Memory B cell (primary cell): ENCODE measurements at places on chromosomes 3 and 15.

GRCh38 chr15:39391230-39391629 lies 189.6 kb upstream of the THBS1 start:
- DNase-seq: no peak

- no peak for DNase-seq
These were observed 730 bp upstream of the RPL14 start for GRCh38 chr3:40456279-40456939.

DNA sequence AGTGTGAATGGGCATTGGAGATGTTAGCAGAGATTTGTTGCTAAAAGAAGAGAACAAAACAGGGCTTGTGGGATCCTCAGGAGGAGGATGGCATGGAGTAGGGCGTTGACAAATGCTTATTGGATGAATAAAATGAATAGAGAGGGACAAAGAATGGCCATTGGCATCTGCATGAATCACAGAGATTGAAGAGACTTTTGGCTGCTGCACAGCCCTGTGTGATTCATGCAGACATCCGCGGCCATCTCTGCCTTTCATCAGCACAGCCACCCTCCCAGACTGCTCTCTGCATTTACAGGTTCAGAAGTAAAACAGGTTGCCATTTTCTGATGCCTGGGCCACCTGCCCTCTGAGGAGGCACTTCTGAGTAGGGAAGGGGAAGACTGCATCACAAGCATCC lies 397.9 kb downstream of the EPHB1 start:
- DNase-seq: no peak

DNA sequence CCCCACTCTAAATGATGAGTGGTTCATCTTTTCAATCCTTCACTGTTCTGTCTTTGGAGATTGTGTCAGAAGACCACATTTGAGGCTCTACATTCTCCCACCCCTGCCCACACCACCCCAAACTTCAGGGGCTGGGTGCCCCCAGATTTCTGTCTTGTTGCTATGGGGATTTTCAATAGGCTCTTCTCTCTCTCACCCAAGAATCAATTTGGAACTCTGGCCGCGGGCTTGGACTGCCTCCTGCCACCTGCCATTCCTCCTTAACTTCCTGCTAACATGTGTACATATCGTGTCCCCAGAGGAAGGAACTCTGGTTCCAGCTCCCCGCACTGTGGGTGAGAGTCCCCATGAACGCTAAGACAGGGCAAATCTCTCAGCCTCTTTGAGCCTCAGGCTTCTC lies 67.4 kb upstream of the LARS2 start:
- no peak for DNase-seq

- no peak for DNase-seq
These were observed 48.1 kb upstream of the XXYLT1 start for GRCh38 chr3:195319060-195319459.
